DMS53 (cell line): ENCODE measurements at places on chromosomes 16 and 17.

DNA sequence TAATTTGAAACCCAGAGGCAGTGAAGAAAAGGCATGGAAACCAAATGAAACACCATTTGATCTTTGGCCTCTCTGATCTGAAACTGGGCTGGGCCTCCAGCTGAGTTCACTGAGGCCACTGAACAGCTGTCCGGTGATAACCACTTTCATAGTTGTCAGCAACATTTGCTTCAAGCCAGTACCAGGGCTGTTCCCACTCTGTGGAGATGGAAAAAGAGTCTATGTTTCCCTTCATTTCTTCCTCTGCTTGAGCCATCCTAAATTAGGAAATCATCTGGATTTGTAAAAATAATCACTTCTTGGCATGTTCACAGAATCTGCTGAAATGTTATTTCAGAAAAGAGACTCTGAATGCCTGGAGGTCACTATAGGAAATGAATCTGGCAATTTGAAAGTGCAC is 119.3 kb downstream of the STX8 start:
- DNase-seq, result no peak

- no peak for DNase-seq
These were observed 16.2 kb downstream of the UNC13D start for GRCh38 chr17:75828076-75828400.

DNA sequence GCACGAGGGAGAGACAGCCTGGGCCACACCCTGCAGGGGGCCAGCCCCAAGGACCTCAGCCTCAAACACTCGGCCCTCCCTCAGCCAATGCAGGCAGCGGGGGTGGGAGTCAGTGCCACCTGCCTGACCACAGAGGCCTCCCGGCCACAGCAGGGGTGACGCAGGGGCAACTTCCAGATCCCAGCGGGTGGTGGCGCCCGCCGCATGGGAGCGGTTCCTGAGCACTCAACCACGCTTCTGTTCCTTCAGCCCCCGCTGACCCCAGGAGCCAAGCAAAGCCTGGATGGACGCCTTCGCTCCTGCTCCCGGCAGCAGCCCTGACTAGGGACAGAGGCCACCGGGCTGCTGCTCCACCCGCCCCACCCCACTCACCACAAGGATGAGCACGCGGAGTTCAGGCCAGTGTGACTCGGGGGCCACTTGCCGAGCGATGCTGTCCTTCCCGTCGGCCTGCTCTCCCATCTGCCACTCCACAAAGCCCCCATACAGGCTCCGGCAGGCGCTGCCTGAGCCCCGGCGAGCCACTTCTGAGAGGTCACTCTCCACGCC is 5.0 kb upstream of the CYBA start:
- no peak for DNase-seq

GRCh38 chr17:78276098-78276887 is 44.9 kb downstream of the TMEM235 start:
- DNase-seq, result no peak

DNA sequence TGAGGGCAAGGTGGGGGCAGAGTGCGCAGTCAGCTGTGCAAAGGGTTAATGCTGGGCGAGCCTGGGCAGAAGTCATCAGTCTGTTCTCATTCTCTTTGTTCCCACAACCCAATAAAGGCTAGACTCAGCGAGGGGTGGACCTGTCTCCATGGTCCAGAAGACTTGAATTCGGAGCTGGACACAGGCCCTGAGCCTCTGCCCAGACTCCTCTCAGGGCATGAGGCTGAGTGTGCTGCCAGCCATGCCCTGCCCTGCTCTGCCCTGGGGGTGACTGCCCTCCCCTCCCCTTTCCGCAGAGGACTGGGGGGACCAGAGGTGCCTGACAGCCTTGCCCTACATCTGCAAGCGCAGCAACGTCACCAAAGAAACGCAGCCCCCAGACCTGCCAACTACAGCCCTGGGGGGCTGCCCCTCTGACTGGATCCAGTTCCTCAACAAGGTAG is 54.5 kb downstream of the MRC2 start:
- no peak for DNase-seq

DNA sequence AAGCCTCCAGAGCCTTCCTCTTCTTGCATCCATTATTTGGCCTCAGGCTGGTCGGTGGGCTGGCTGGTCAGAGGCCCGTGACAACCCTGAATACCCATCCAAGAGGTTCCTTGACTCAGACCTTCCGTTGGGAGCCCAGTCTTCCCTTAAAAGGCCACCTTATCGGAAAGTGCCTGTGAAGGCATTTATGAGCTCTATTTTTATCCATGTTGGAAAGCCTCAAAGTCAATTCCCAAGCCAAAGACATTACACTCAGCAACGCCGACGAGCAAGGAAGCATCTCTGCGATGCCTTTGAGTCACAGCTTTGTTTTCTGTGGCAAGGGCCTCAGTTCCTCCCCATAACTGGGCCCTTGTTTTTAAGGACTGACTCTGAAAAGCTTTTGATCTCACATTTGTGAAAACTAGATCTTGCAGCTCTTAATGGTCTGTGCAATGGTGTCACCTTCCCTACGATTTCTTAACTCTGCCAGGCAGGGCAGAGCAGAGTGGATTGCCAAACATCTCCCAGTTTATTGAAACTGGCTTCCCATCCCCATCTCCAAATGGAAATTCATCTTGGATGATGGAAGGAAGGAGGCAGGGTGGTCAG is 13.3 kb upstream of the SPOP start:
- DNase-seq, result no peak

DNA sequence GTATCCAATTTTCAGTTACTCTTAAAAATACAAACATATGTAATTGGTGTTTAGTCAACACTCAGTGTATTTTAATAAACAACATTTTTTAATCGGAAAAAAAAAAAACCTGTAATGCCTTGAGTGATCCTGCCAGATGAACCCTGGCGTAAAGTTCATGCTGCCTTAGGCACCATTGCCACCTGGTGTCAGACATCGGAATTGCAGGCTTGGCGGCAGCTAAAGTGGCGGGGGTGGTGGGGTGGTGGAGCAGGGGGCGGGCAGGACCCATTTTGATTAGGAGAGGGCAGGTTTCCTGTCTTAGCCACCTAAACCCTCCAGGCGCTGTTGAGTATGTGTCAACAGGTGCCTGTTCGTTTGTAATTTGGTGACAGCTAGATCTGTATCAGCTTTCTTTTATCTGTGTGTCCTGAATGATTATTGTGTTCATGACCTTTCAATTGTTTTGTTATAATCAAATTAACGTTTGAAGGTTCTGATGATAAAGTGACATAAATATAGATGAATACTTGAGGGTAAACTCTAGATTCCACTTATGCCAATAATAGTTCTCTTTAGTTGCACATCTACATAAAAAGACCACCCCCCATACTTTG is 588.7 kb downstream of the CDH13 start:
- peak; percentile 55 for DNase-seq

DNA sequence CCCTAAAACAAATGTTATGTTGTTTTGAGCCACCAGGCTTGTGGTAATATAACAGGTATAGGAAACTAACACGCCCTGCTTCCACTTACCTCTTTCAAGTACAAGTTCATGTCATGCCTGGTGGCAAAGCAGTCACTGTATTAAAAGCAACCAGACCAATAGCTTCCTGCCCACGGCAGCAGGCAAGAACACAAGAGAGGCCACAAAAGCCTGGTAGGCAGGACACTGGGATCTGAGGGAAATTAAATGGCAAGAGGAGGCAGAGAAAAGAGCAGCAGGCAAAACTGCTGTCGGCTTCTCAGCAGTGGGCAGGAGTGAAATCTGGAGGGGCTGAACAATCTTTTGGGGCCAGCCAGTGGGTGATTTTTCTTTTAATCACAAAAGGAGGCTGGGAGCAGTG is 2.2 kb downstream of the CYTH1 start:
- peak; percentile 68 for DNase-seq

- DNase-seq, result no peak
These were observed 96.2 kb downstream of the PGS1 start for GRCh38 chr17:78474614-78475146.

DNA sequence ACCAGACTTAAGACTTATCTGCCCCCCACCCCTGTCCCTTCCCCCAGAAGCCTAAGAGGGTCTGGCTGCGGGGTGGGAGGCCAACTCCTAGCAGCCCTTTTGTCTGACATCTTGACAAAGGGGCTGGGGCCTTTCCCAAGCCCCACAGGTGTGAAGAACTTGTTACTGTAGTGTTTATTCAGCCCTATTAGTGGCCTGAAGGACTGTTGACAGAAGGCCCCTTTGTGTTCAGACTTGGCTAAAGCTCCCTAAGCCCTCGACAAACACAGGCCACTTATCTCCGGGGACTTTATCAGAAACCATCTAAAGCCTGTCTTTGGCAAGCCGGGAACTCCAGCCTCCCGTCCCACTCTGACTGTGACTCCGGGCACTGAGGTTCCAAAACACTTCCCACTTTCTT is 129.8 kb downstream of the NTN1 start:
- DNase-seq, result peak; percentile 94

- DNase-seq, result no peak
These were observed 205.1 kb upstream of the MAF start for GRCh38 chr16:79805621-79806020.

- DNase-seq, result no peak
These were observed 54.2 kb downstream of the PLD6 start for GRCh38 chr17:17151962-17152361.

DNA sequence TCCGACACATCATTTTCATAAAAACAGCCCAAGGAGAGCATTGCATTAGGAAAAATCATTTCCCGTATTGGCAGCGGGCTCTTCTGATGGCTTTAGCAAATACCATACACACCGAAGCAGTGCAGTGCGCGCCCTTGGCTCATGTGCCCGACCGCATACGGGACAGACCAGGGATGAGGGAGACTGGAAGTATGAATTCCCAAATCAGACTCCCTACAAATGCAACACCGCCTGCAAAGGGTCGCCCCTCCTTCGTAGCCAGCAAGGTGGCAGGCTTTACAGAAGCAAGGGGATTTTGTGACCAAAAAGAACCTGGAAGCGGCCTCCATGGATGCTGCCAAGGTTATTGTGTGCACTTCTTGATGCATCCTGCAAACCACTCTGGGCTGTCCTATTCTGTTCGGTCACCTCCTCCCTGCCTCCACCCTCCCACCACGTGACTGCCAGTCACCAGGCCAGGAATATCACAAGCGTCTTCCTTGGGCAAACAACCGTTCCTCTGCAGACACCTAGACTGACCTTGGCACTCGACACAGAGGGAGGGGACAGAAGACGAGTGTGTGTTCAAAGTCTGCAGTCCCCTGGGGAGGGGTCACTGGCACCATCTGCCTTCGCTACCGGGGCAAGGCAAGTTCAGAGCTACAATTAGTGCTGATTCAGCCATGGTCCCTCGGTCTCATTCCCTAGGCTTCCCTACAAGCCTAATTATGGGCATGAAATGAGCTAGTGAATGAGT is 460.4 kb downstream of the SLC39A11 start:
- DNase-seq, result peak; percentile 96

- no peak for DNase-seq
These were observed 3.5 kb downstream of the IL4R start for GRCh38 chr16:27317320-27317719.

GRCh38 chr17:81494626-81495377 is 17.8 kb downstream of the ACTG1 start:
- peak; percentile 88 for DNase-seq

DNA sequence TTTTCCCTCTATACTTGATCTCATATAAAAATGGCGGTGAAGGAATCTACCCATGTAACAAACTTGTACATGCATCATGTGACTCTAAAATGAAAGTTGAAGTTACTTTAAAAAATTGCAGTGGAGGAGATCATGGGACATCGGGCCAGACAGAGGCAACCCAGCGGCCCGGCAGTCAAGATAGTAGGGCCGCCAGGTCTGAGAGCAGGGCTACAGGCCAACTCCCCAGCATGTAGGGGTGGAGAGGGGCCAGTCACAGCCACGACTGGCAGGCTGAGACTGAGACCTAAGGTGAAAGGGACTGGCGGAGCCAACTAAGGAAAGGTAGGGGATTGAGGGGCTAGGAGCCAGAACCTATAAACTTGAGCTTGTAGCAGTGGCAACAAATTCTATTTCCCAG is 150.9 kb downstream of the MAP2K6 start:
- no peak for DNase-seq

- DNase-seq, result no peak
These were observed 361.3 kb downstream of the PMP22 start for GRCh38 chr17:14903854-14904253.

- no peak for DNase-seq
These were observed 23.2 kb upstream of the CACNG1 start for GRCh38 chr17:67021196-67021595.

- DNase-seq, result no peak
These were observed 2.4 kb upstream of the PKD1L3 start for GRCh38 chr16:72002619-72003018.

- no peak for DNase-seq
These were observed 8.0 kb upstream of the ZNF469 start for GRCh38 chr16:88374736-88375135.

DNA sequence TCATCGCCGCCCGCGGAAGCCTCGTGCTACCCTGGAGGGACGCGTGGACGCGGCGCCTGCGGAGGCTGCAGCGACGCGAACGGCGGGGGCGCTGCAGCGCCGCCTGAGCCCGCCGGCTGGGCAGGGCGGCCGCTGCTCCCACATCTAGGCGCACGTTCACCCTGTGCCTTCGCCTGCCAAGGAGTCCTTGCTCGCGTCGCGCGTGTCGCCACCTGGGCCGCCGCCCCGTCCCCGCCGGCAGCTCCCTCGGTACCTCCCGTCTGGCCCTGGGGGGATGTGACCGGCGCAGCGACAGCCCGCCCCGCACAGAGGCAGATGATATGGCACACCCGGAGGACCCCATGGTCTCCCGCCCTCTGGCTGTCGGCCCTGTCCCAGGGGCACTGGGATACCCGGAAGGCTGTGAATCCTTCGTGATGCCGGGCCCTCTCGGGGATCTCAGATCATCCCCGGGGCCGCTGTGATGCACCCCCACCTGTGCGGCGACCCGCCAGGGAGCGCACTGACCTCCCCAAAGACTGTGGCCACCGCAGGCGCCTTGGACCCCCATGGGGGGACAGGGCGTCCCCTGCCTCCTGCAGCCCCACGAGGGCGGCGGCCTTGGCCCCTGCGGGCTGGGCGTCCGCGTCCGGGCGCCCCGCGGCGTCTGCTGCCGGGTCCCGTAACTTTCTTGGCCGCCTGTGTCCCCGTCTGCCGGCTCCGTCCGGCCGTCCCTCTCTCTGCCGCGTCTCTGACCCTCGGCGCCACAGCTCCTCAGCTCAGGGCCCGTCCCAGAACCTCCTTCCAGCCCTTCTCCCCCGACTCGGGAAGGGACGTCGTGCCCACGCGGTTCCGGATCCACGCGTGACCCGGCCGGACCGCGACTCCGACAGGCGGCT is 689 bp upstream of the TBC1D24 start:
- DNase-seq, result peak; percentile 73

DNA sequence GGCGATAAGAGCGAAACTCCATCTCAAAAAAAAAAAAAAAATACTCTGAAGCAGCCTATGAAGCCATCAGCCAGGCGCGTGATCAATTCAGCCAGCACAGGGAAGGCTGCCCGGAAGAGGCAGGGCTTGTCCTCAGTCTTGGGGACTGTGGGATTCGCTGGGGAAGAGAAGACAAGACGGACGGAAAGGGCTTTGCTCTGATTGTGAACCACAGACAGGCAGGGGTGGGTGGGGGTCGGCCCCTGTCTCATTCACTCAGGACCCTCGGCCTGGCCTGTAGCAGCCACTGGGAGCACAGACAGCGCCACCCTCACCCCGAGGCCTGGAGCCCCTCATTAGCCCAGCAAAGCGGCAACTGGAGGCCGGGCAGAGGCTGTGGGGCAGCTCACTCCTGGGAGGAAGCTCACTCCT is 37.2 kb downstream of the ABR start:
- DNase-seq, result no peak
